ENCODE measurements at places on chromosomes 3 and 15.

DNA sequence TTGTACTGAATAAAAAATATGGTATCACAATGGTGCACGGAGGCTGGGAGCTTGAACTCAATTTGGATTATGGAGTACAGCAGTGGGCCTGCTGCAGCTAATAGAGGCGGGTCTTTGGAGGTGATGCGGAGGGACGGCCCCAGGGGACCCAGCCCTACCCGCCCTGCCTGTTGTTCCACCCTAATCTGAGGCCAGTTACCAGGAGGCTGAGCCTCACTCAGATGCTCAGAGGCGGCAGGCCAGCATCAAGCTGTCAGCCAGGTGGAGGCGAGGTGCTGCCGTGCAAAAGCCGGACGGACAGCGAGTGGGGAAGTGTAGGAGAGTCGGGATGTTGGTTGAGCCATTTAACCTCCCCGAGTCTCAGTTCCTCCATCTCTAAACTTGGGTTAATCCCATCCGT, 218.5 kb upstream of the RGMA start:
- no peak for DNase-seq

DNA sequence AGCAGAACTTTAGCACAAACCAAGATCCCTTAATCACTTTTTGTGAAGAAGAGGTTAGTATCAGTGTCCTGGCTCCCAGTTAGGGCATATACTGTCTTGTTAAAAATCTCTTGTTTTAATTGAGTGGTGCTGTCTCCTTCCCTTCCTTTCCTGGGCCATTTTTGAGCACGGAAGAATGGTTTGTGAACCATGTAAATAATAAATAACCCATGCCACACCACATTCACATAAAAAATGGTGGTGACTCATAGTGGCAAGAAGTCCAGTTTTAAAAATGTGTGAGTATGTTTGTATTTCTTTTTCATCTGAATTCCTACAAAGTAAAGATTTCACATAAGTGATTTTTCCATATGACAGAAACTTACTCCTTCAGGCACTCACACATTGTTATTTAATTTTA, 59.1 kb upstream of the SPRED1 start:
- no peak for DNase-seq

- no peak for DNase-seq
Observed at GRCh38 chr15:99421758-99422157, 144.0 kb upstream of the MEF2A start.

DNA sequence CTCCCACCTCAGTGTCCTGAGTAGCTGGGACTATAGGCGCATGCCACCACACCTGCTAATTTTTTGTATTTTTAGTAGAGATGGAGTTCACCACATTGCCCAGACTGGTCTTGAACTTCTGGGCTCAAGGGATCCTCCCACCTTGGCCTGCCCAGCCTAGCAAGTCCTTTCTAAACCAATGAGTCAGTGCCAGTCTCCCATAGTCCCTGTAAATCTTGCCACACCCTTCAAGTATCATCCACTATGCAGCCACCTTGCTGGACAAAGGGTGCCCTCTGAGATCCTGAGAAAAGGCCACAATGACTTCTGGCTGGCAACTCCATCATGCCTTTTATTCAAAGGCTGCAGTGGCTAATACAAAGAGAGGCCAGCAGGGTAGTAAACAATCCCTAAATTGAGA, 184.0 kb downstream of the ABHD5 start:
- DNase-seq, result no peak

DNA sequence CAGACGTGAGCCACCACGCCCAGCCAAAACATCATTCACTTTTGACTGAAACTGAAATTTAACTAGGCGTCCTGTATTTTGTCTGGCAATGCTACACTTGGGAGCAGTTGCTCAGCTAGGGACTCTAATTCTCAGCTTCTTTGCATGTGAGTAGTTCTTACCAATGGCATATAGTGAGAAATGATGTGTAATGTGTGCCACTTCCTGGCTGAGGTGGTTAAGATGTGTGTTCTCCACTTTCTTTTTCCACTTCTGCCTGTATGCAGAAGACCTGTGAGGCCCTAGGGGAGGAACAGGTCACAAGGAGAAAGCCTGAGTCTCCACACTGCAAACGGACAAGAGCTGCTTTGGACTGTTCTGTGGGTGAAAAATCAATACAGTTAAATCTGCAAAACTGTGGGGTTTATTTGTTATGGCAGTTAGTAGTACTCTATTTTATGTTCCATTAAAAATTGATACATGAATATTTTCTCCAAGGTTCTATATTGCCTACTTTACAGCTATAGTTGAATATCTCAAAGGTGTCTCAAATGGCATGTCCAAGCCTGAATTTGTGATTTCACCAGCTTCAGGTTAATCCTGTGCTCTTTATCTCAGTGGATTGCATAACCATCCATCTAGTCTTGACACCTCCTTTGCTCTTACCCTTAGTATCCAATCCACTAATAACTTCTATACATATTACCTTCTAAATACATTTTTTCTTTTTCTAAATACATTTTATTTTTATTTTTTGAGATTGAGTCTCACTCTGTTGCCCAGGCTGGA, 59.3 kb downstream of the NR1D2 start:
- no peak for DNase-seq

DNA sequence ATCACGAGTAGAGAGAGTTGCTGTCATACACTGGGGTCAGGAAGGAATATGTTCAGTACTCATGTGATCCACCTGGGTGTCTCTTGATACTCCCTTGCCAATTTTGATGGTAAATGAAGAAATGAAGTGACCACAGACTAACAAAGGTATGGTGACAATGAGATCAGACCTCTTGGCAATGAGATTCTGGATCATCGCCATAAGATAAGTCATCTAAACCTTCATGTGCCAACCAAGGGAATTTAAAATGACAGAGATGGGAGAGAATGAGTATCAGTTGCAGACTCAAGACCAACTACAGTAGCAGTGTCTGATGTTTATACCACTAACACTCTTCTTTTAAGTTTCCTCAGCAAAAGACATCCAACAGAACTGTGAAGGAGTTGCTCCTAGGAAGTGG, 601.0 kb downstream of the MECOM start:
- no peak for DNase-seq

DNA sequence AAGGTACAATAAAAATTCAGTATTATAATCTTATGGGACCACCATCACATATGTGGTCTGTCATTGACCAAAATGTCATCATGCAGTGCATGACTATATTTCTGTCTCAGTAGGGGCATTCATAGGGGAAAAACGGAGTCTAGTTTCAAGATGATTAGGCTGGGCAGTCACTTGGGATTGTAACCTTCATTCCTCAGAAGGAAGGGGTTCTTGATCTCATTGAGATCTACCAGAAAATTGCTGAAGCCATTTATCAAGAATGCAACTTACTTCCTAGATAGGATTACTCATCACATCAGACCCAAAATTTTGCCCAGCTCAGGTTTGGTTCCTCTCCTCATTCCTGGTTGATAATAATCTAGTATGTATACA, 37.3 kb downstream of the BTD start:
- no peak for DNase-seq

GRCh38 chr15:33059184-33059583, 135.3 kb downstream of the FMN1 start:
- no peak for DNase-seq

DNA sequence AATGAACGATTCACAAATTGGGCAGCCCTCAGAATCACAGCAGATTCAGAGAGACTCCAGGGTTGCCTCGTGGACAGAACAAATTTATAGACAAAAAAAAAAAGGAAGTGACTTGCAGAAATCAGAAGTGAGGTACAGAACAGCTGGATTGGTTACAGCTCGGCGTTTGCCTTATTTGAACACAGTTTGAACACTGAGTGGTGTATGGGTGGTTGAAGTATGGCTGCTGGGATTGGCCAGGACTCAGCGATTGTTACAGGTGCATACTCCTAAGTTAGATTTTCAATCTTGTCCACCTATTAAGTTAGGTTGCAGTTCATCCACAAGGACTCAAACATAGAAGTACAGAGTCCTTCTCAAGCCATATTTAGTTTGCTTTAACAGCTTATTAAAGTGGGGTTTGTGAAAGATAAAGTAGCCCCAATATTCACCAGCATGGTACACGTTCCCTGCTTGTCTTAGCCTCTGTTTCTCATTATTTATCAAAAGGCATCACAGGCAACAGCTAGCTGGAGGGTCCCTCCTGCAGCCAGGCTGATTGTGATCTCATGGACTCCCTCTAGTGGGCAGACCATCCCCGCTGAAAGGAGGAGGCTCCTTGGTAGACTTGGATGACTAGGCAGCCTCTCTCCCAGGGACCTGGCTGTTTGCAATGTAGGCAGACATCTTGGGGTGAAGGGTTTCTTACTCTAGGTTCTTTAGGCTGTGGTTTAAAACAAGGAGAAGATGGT, 17.6 kb upstream of the ALDH1L1 start:
- DNase-seq, result peak; percentile 61

DNA sequence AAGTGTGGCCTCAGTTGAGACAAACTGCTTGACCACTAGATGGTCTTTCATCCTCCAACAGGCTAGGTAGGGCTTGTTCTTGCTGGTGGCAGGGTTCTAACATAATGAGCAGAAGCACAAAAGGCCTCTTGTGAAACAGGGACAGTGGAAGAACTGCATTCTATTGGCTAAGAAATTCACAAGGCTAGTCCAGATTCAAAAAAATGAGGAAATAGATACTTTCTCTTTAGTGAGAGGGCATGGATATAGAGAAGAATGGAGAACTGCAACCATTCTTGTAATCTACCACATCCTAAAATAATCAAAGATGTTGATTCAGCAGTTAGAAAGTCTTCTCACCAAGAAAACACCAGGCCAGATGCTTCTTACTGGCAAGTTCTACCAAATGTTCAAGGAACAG, 143.7 kb upstream of the LRIG1 start:
- DNase-seq, result no peak

DNA sequence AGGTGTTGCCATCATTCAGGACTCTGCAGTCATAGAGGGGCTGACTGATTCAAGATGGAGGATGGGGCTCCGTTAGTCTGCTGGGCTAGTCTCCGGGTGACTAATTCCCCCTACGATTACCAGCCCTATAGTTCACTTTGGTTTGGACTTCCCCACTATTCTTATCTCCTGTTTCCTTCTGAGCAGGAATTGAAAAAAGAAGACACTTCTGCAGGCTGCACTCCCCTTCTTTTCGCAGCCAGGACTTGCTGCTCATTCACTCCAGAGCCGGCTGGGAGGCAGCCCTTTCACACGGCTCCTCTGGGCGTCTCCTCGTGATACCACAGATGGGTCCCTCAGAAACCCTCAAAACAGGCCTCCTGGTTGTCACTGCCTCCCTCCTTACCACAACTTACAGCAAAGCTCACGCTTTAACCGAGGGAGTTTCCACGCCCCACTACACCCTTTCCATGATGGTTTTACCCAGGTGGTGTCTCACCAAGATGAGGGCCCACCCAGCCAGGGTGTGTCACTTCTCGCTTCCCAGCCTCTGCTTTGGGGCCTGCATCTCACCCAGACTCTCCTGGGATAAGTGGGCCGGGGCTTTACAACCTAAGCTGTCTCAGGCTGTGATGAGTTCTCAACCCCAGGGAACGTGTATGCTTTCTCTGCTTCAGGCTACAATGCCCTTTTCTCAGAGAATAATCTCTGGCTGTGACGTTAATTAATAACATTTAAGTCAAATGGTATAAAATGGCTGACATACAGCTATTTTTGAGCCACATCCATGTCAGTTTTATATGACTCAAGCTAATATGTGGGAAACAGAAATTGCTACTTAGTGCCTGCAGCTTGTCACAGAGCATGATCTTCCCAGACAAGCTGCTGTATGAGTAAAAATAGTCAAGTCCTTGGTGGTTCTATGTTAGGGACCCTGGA, 11.9 kb downstream of the CX3CR1 start:
- DNase-seq, result no peak

DNA sequence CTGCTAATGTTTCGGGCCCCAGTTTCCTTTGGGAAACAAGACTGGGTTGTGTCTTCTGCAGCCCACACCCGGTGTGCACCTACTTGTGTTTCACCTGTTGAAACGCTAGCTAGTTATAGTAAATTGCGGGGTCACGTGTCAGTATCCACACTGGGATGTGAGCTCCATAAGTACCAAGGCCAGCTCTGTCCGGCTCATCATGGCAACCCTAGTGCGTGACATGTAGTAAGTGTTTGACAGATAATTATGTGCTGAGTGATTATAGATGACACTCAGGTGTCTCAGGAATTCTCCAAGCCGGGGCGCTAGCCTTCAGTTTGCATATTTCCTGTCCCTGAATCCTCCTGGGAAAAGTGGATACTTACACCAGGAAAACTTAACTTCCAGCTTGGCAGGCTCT, 12.8 kb downstream of the APOD start:
- no peak for DNase-seq

DNA sequence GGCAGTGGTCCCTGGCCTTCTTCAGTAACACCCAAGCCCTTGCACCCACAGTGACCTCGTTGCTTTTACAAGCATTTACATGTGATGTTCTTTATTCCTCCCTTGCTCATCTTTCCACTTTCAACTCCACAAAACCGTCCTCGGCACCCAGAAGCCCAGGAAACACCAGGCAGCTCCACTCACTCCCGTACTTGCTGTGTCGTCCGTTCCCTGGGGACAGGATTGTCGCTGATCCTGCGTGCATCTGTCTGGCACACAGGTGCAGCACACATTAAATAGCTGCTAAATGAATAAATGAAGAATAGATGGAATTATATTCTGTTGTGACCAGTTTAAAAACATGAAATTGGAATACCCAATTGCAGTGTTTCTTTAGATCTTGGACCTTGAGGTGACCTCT, 119.6 kb downstream of the PGPEP1L start:
- no peak for DNase-seq

- DNase-seq, result peak; percentile 46
Observed at GRCh38 chr15:57861034-57861638, 154.6 kb downstream of the POLR2M start.
